Fibroblast of the aortic adventitia (primary cell): ENCODE measurements at places on chromosomes 1 and 21. TPM values are rescaled to one million over a fixed set of nuclear protein-coding genes. Genes with fewer than 3 reads are reported as not detected.

The NDUFS5 gene
- 365 and 456 TPM in 2 replicates for total RNA-seq

The CD58 gene
- 3.4 and 42.0 TPM in 2 replicates for total RNA-seq

The RIMS3 gene
- 0.36 and 0.57 TPM in 2 replicates for total RNA-seq

The IL24 gene
- not detected in 2 replicates for total RNA-seq

The ARHGEF2 gene
- total RNA-seq, result 116 and 161 TPM in 2 replicates

The FCGR1A gene
- total RNA-seq, result not detected in 2 replicates

The RNU11 gene
- not detected in 2 replicates for total RNA-seq
